ENCODE measurements at places on chromosomes 12 and 14.

GRCh38 chr12:78818487-78818886, 46.1 kb upstream of the SYT1 start:
- no peak for DNase-seq

- no peak for DNase-seq
Observed at GRCh38 chr14:22159957-22160356, 429.1 kb downstream of the DAD1 start.

- peak; percentile 72 for DNase-seq
Observed at GRCh38 chr12:45730348-45731189, 1.1 kb downstream of the ARID2 start.

DNA sequence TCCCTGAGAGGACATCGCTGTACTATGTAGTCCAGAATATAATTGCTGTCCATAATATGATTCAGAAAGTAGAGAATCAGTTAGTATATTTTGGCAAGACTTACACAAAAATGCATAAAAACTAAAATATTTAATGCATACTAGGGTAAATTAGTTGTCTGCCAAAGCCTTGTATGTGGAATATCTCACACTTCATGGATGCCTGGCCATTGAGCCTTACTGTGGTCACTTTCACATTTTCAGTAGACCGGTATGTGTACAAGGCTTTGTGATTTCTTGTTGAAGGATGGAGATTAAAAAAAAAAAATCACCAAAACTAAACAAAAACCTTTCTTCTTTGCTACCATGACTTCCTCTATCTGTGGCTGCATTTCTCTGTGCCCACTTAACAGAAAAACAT, 197.3 kb upstream of the DDHD1 start:
- no peak for DNase-seq

DNA sequence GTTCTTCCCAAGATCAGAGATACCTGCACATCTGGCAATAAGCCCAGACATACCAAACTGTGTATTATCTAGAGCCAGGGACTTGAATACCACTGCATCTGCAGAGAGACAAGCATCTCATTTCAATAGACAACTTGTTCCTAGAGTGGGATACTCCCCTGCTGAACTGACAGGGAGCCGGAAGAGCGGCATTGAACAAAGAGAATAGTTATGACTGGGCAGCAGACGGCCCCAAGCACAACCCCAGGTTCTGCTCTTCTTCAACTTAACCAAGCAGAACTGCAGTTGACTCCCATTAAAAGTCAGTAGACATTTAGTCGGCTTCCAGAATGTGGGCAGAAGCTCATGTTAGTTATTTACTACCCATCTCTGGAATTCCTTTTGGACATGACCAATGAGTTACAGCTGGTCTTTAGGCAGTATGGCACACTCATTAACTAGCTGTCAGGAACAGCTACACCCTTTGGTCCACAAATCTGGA, 112.9 kb downstream of the HMGA2 start:
- DNase-seq: no peak

GRCh38 chr14:54650331-54650958, 83.5 kb downstream of the SAMD4A start:
- DNase-seq: peak; percentile 40

DNA sequence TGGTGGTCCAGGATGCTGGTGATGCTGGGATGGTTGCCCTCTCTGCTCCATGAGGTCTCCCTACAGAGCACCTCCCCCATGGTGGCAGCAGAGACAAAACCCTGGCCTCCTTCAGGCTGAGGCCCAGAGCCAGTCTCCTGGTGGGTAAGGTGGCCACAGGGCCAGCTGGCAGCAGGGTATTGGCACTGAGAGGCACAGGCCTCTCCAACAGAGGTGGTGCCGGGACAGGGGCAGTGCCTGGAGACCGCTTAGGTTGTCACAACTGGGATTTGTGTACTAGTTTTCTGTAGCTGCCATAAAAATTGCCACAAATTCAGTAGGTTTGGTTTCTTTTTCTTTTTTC, 6.1 kb upstream of the MTA1 start:
- DNase-seq: no peak

- DNase-seq: no peak
Observed at GRCh38 chr12:127599436-127599835, 667.5 kb upstream of the TMEM132C start.

GRCh38 chr12:124640056-124640455, 72.6 kb upstream of the NCOR2 start:
- peak; percentile 40 for DNase-seq

DNA sequence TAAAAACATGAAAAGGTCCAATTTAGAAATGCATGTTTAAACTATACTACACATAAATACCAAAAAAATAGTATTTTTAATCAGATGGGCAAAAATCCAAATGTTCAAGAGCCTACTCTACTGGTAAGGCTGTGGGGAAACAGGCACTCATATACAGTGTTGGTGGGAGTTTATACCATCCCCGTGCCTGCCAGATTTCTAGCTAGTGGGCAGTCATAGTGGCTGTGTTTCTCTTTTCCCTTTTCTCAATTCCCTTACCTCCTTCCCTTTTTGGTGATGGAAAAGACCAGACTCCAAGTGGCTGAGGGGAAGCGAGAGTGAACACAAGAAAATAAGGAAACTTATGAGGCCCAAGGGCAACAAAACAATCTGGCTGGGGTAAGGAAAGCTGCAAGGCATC, 14.7 kb downstream of the ZNF641 start:
- no peak for DNase-seq

- no peak for DNase-seq
Observed at GRCh38 chr12:51517800-51518199, 73.2 kb upstream of the SCN8A start.

DNA sequence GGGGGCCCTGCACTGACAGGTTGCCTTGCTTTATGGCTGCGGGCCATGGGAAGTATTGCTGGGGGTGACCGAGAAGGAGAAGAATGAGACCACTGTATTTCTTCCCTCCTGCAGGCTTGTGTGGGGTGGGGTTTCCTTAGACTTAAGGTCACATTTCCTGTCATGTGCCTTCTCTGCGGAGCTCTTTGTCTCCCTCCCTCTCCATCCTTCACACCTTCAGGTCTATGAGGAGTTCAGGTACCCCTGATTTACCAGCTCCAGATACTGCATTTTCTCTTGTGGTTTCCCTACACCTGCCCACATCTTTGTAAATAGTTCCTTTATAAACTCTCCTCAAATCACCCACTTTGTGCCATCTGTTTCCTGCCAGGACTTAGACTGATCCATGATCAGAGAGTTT, 3.6 kb downstream of the FNTB start:
- DNase-seq: no peak

DNA sequence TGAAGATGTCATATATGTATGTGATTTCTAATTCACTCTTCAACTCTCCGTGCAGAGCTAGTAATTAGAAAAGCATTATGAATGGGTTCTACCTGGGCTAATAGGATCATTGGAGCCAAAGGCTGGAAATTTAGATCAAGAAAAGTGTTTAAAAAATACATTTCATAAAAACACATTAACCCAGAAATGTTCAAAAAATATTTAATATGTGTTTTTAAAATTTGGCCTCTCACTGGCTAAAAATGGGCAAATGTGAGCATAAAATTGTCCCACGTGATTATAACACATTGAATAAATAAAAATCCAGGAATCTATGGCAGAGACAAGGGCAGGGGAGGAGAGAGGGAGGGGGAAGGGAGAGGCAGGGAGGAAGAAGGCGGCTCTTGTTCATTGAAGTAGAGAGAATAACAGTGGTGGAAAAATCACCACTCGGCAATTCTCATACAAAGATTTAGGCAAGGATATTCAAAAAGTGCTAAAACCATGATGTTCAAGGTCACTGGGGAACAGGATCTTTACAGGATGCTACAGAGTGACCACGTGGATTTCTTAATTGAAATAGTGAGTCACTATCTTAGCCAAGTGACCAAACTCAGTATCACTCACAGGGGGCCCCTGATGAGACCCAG, 38.8 kb downstream of the FBXO21 start:
- no peak for DNase-seq

DNA sequence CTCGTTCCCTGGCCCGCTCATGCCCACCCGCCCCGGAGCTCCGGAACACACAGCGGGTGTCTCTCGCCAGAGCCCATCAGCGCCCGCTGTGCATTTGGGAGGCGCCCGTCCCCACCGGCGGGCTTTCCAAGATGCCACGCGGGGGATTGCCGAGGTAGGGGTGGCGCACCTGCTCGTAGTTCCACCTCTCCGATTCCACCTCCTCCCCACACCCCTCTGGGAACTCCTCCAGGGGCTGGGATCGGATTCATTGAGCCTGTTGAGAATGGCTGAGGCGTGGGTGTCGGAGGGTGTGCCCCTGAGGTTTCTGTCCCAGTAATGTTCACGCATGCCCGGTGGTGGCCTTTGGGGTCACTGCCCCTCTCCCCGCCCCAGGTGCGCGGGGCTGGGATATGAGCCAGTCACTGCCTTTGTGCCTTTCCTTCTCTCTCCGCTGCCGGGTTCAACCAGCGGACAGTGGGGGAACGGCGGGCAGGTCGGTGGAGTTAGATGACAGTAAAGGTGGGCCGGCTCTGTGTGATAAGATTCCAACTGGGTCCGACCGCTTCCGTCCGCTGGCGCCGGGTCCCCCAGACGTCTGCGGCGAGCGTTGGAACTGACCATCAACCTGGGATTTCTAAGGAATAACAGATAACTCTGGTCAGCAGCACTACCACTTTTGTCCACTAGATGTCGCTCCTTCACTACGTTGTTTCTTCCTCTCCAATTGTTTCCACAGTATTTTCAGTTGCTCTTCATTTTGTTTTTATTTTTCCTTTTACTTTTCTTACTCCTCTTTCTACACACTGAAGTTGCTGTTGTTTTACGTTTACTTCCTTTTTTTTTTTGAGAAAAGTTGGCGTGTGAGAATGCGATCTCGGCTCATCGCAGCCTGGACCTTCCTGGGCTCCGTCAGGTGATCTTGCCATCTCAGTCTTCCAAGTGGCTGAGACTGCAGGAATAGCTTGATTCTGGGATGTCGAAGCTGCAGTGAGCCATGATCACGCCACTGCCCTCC, 178.1 kb upstream of the ALG10B start:
- peak; percentile 69 for DNase-seq

GRCh38 chr12:104695453-104696148, 238.9 kb downstream of the CHST11 start:
- no peak for DNase-seq

GRCh38 chr14:34755215-34755614, 40.8 kb upstream of the CFL2 start:
- DNase-seq: no peak

- DNase-seq: no peak
Observed at GRCh38 chr12:93466625-93467350, 526 bp upstream of the MRPL42 start.

GRCh38 chr12:53353257-53353655, 17.1 kb upstream of the SP7 start:
- DNase-seq: no peak

DNA sequence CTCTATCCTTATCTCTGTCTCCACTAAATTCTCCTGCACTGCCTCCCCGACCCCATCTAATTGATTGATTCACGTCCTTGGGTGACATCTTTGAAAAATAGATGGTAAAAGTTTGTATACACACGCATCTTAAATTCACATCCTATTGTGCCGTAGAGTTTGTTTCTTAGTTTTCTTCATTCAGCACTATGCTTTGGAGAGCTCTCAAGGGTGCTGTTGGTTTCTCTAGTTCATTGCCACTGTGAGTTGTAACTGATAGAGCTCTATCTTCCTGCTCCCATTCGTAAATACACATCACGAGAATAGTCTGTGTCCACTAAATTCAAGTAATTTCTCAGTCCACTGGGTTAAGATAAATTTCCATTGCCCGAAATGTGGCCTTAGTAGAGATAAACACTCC, 1537.4 kb downstream of the AACS start:
- no peak for DNase-seq

GRCh38 chr12:4281173-4281654, 7.7 kb downstream of the CCND2 start:
- no peak for DNase-seq

GRCh38 chr12:111120578-111120977, 200.2 kb upstream of the MYL2 start:
- no peak for DNase-seq

DNA sequence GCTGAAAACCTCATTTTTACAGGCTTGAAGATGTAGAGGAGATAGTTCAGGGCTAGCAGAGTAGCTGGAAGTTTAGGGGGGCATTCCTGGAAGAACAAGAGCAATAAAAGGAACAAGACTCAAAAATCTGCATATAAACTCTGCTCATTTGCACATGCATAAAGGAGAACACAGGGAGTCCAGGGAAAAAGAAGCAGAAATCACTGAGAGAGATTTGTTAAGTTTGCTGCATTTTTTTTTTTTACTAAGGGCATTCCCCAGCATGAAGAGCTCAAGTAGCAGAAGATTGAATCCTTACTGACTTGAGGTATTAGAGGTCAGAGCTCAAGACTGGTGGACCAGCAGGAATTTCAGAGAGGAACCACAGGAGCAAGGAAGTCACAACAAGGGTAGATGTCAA, 28.2 kb upstream of the BCL11B start:
- DNase-seq: no peak

DNA sequence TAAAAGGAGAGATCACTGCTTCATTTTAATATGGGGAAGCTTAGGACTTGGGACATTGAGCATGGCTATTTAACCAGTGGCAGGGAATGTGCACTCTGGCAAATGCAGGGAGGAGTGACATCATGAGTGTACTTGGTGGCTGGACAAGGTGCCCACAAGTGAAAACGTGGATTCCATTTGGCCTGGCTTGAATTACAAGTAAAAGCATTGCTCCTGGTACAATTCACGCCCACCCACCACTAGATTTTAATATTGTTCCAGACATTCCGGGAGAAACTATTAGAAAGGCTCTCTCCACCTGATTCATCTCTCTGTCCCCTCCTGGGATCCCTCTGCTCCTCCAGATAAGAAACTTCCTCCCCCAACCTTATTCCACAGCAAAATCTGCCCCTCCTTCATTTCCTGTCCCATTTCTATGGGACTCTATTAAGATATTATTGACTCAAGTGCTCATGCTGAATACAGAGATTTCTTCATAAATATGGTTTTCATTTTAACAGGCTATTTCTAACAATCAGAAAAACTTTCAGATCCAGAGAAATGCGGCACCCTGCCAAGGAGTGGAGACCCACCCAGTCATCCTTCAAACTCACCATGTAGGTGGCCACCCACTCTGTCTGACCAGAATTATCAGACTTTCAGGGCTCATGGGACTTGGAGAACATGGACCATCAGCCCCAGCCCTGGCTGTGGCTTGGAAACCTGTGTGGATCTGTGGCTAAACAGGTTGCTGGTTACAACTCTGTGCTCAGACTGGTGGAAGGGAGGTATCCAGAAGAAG, 43.2 kb downstream of the SSPN start:
- DNase-seq: no peak

GRCh38 chr14:99740411-99740810, 52.8 kb upstream of the EML1 start:
- DNase-seq: no peak

DNA sequence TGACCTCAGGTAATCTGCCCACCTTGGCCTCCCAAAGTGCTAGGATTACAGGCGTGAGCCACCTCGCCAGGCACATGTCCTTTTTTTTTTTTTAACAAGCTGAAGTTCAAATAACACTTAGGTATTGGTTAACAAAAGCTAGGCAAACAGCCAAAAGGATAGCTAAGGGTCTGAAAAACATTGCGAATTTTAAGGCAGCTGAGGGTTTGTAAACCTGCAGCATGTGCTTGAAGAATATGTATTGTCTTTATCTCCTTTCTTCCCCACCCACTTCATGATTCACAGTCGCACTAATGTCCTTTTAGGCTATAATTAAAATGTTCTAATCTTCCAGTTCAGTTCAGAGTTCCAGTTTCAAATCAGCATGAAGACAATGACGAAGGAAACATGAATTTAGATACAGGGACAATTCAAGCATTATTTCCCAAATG, 30.1 kb upstream of the CERS5 start:
- DNase-seq: no peak

- no peak for DNase-seq
Observed at GRCh38 chr14:69688299-69688649, 76.9 kb downstream of the SUSD6 start.

Data from RKO (cell line).